ENCODE measurements at places on chromosomes 5 and 9. TPM values are rescaled to one million over a fixed set of nuclear protein-coding genes. Genes with fewer than 3 reads are reported as not detected.

The ANKRD18A gene
- 0.36 TPM for total RNA-seq

The PITX1 gene
- total RNA-seq = 80.2 TPM

The HSD17B3 gene
- total RNA-seq = 0.75 TPM

The GRIA1 gene
- total RNA-seq = 1.3 TPM

The SKP1 gene
- total RNA-seq = 344 TPM

The IL5 gene
- not detected for total RNA-seq

The SLIT3 gene
- total RNA-seq = 65.1 TPM

The HACD4 gene
- 3.0 TPM for total RNA-seq

The CDH12 gene
- total RNA-seq = 1.7 TPM

The CTSV gene
- total RNA-seq = 8.9 TPM

The GZMA gene
- not detected for total RNA-seq

The MEIKIN gene
- not detected for total RNA-seq

The C1QTNF3 gene
- 9.8 TPM for total RNA-seq

The STK32A gene
- 3.3 TPM for total RNA-seq

The GTF2H2 gene
- total RNA-seq = 31.8 TPM

The THG1L gene
- total RNA-seq = 17.8 TPM
